CD4-positive, alpha-beta T cell treated with Interleukin-10 for 1 hour (primary cell): ENCODE measurements at places on chromosomes 1 and 21.

- DNase-seq = no peak
Observed at GRCh38 chr1:1143636-1144035, 27.7 kb upstream of the C1orf159 start.

DNA sequence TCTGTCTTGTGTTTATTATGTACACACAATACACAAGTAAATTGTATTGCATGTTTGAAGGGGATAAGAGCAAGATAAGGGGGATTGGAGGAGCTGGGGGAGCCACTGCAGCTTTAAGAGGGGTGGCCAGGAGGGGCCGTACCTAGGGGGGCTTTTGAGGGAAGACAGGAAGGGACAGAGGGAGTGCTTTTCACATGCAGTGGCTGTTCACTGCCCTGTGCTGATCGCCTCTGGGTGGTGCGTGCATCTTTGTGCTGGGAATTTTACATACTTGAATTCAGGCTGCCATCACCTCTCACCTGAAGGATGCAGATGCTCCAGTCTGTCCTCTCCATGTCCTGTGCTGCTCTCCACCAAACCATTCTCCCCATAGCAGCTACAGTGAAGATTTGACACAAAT, 179.5 kb downstream of the PTPRU start:
- DNase-seq = no peak

DNA sequence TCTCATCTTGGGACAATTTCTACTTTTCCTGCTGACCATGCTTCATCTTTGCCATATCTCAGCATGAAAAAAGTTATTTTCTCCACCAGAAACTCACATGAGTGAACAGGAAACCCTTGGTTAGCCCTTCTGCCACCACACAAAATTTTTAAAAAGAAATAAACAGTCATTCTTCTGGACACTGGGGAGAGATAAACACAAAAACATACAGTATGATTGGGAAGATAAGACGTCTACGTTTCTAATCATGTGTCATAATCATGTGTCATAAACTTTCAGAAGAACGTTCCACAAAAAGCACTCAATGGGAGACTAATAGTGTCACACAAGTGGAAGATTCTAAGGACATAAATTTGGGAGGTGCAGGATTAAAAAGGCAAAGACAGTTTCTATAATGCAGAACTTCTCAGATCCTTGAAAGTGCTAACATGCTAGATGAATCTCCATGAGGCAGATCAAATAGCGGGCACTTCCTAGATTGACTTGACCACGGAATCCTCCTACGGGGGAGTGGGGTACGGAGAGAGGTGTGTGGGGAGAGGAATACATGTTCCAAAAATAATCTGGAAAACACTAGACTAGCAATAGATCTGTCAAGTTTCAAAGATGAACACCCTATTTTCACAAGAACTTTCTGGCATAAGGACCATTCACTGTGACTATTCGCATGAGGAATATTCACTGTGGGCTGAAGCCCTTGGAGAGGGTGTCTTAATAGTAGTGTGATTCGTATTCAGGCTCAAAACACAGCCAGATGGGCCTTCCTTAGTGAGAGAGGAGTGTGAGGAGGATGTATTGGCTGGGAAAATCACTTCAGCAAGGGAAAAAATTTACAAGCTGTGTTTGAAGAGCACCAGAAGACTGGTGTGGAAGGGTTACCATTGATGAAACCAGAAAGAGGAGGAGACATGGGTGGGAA, 206.7 kb downstream of the SETD4 start:
- DNase-seq = no peak

DNA sequence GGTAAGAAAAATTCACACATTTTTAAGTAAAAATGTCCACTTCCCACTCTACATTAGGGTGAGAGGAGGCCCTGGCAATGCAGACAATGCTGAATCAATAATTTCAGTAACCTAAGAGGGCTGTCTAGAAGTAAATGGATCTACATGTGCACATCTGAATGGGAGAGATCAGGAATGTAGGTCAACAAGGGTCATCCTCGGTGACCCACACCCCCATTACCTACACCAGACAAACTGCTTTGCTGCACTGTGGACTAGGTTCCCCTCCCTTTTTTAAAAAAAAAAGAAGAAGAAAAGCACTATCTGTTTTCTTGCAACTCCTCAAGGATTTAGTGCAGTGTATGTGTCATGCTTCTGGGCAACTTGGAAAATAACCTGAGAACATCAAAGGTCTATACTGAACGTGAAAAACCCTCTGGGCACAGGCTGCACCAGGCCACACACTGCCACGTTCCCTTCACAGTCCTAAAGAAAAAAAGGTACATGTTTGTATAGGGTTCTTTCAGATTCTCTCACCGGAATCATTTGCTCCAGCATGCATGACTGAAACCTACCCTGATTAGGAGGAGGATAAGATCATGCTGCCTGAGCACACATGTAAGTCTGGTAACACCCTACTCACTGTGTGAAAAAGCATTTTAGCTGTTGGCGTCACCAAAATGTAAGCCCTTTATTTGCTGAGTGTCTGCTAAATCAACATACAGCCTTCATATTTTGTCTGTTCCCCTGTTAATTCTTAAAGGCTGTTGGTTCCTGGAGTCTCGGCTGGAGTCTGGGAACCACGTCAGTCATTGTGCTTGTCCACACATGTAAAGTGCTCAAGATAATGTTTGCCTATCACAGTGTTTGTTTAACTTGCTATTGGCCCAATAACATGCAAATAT, 341.0 kb downstream of the SMYD3 start:
- DNase-seq = no peak

- DNase-seq = no peak
Observed at GRCh38 chr1:193176788-193177187, 9.6 kb downstream of the B3GALT2 start.

- DNase-seq = no peak
Observed at GRCh38 chr1:233393084-233393840, 65.7 kb downstream of the MAP3K21 start.

DNA sequence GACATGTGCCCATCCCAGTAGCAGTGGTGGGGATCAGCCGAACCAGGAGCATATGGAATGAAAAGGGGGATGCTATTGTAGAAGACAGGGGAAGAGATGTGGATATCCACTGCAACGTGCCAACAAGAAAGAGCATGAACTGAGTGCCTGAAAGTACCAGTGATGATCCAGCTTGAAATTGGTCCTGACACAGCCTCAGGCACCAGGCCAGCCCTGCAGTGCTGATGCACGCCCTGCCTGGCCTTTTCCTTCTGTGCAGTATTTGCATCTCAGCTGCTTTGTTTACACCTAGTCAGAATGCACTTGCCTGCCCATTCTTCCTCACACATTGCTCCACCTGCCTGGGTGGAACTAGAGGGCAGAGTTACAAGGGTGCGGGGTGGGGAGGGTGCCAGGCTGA, 50.3 kb upstream of the ARTN start:
- DNase-seq = no peak

- DNase-seq = no peak
Observed at GRCh38 chr1:215106067-215106466, 23.5 kb downstream of the KCNK2 start.

- DNase-seq = no peak
Observed at GRCh38 chr1:231964241-231964640, 337.7 kb downstream of the DISC1 start.

DNA sequence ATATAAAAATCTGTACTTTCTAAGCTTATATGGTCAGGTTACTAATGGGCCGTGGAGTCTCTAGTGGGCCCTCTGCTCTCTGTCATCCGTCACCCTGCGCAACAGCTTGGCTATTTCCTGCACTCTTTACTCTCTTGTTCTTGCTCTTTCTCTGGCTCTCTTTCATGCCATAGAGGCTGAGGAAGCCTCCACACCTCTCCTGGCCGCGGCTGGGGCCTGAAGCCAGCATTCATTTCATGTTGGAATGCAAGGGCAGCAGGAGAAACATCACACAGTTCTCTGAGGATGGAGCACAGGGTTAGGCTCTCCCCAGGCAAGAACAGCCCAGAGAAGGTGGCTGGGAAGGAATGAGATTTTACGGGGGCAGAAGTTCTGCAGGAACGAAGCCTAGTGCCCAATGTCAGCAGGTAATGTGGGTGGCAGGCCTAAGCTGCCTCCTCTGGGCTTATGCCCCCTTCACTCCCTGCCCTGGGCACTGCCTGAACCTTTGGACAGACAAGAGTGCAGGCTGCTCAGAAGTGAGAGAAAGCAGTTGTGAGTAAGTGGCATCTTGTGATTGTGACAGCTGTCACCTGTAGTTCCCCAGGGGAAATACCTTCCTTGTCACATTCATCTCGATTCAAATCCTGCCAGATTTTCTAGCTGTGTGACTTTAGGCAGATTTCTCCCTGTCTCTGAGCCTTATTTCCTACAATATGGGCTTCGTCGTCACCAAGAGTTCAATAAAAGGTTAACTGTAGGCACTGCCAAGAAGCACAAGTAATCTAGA, 3.6 kb upstream of the FHAD1 start:
- no peak for DNase-seq

DNA sequence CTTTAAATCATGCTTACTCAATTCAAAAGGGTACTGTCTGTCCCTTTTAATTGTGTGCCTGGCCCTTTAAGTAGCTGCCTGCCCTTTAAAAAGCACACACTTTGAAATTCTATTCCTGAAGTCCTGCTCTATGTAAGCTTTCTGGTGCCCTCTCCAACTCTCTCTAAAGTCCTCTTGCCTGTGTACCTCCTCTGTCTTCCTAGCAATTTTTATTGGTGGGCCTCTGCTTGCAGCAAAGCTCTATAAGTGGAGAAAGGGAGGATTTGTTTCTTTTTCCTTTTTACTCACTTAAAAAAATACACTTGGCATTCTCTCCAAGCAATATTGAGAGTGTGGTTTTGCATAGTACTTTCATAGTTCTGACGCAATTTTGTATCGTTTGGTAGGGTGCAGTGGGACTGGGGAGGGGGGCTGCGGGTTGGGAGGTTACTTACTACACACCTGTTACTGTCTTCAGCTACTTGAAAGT, 135.4 kb downstream of the LMO4 start:
- no peak for DNase-seq

DNA sequence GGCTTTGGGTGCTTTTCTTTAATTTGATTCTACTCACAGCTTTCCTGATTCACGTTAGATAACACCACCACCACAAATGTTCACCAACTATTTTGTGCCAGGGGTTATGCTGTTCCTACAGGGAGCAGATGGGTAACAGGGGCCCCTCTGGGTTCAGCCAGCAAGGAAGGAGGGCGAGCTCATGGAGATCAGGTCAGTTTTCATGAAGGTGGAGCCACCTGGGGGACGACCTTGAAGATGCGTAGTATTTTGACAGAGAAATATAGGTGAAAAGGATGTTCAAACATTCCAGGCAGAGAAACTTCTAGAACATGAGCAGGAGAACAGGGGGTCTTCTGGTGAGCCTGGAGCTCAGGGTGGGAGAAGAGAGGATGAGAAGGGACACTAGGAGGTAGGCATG, 28.9 kb downstream of the KIAA0040 start:
- DNase-seq = no peak

GRCh38 chr1:40806731-40807695, 23.4 kb downstream of the KCNQ4 start:
- DNase-seq = no peak

- DNase-seq = no peak
Observed at GRCh38 chr1:201693890-201694607, 134.9 kb upstream of the IPO9 start.

DNA sequence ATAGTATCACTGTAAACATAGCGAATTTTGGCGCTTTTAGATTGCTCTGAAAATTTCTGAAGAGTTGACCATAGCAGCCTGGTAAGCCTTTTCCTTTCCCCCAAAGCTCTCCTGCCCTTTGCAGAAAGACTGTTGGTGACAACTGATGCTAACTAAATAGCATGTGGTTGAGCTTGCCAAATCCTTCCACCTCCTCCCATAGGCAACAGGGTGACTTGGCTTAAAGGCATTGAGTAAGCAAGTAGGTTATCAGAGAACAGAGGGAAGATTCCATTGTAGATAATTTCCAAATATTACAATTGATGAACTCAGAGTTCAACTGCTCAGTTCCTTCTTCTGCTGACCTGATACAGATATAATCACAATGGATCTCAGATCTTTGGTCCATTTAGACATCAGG, 19.9 kb upstream of the HMGCL start:
- DNase-seq = no peak

DNA sequence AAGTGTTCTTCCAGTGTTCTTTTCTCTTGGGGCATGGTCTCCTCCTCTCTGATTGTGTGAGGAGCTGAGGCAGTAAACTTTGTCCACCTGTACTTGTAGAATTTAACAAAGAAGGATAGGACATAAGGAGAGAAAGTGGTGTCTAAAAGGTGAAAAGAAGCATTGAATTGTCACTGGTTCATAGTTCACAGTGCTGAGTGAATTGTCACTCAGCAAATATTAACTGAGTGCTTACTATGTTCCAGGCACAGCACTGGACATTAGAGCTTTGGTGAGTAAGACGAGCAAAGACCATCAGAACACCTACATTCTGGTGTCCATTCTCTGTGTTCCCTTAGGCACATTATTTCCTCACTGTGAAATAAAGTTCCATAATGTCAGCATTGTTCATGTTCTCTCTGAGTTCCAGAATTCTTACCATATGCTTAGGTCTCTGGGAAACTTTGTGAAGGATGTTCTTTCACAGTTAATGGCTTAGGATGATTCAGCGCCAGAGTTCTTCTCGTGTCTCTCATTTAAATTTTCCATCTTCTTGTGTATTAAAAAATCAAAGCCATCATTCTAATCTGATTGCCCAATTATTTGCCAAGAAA, 156.8 kb upstream of the HOOK1 start:
- DNase-seq = no peak

DNA sequence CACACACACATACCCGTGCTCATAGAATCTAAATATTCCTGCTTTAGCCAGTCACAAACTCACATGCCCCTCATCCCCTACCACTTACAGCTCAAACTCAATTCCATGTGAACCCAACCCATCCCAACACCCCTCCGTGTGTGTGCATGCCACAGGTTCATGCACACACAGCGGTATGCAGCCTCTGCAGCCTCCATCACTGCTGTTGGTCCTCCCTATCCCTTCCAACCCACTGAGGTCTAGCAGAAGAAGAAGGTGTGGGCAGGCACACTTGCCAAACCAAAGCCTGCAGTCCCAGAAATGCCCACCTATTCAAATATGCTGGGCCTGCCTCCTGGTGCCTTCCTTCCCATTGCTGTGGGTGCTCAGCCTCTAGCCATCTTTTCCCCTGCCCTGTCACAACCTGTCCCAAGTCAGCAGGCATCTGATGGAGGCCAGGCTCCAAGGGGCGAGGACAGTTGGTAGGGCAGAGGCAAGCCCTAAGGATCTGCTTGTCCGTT, 26.2 kb downstream of the SLC2A1 start:
- no peak for DNase-seq

- DNase-seq = no peak
Observed at GRCh38 chr1:235009074-235009473, 119.6 kb downstream of the TOMM20 start.
